ENCODE measurements at places on chromosomes 5 and 9.

GRCh38 chr9:41229408-41230401 is 40.6 kb upstream of the ZNG1F start:
- peak; percentile 30 for DNase-seq

- DNase-seq: no peak
Measured at GRCh38 chr5:71882826-71883741, 164.0 kb downstream of the CARTPT start.

- no peak for DNase-seq
Measured at GRCh38 chr9:122814545-122814944, 13.8 kb downstream of the PDCL start.

GRCh38 chr5:38548064-38548759 is 8.2 kb downstream of the LIFR start:
- no peak for DNase-seq

GRCh38 chr5:67287510-67288268 is 91.1 kb upstream of the CD180 start:
- DNase-seq: no peak

DNA sequence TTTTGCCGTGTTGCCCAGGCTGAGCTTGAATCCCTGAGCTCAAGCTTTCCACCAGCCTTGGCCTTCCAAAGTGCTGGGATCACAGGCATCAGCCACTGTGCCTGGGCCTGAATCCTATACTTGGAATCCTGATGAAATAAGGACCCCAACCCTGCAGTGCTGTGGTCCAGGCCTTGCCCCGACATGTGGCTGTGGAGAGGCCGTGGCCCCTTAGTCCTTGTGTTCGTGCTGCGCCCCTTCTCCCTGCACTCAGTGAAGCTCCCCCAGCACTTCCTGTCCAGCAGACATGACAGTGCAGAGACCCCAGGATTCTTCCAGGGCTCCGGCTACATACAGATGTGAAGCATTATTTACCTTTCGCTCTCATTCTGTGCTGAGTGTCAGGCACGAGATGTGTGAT is 52.9 kb downstream of the EHMT1 start:
- DNase-seq: no peak

- no peak for DNase-seq
Measured at GRCh38 chr5:148853868-148854267, 27.5 kb downstream of the ADRB2 start.

DNA sequence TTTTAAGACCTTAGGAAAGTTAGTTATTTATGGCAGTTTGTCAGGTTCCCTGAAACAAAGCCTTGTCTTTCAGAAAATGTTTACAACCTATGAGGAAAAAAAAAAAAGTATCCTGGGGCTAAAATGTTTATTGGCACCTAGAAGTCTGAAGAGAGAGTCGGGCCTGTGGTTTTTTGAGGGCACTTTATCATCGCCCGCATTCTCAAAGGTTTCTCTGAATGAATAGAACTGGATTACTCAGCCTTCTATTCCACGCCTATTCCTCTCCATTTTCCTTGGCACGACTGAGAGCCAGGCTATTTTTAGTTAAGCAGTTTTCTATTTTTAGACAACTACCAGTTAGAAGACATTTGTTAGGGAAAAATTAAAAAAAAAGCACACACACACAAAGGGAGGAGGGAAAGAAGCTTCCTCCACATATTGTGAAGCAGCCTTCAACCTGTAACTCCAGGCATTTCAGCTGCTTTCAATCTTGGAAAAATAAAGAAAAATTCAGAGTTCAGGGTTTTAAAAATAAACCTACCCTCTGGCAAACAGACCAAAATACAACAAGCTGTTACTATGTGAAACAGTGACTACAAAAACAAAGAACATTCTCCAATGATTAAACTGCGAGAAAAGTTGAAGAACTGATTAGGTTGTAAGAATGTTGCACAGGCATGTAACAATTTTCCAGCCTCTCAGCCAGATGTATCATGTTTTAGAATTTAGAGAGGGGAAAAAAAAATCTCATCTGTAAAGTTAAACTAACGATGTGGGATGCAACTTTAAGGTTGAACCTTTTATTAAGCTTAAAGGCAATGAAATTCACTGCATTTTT is 97.0 kb downstream of the MEF2C start:
- DNase-seq: no peak

DNA sequence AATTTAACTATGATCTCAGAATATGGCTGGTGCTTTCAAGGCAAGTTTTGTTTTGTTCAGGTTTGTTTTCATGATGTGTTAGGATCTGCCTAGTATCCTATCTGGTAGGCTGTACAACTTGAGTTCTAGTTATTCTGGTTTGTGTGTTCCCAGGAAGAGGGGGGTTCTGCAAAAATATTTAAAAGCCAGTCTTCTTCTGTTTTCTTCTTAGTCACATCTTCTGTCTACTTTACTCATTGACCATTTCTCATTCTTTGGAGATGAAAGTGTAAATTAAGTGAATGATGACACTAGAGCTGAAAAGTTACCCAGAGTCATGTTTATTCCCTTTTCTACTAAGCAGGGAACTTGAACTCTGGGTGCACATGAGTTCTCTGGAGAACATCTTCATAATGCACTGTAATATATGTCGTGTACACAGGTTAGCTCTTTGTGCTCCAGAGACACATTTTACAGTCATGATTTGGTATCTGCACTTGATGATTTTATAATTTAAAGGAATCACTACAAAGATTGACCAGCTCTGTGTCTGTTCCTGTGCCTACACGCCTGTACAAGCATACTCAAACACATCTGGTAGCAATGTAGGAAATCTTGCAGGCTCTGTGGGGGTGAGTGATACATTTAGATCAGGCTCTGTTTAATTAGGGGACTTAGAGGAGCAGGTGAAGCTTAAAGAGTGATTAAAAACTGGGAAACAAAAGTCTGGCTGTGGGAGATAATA is 5.0 kb downstream of the SMAD5 start:
- DNase-seq: no peak

DNA sequence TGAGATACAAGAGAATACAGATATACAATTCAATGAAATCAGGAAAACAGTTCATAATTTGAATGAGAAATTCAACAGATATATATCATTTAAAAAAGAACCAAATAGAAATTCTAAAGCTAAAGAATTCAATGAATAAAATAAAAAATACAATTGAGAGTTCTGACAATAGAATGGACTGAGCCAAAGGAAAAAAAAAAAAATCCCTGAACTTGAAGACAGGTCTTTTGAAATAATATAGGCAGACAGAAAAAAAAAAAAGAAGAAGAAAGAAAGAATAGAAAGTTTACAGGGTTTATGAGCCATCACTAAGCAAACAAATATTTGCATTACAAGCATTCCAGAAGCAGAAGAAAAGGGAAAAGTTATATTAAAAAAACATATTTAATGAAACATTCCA is 12.9 kb upstream of the HAVCR2 start:
- no peak for DNase-seq

DNA sequence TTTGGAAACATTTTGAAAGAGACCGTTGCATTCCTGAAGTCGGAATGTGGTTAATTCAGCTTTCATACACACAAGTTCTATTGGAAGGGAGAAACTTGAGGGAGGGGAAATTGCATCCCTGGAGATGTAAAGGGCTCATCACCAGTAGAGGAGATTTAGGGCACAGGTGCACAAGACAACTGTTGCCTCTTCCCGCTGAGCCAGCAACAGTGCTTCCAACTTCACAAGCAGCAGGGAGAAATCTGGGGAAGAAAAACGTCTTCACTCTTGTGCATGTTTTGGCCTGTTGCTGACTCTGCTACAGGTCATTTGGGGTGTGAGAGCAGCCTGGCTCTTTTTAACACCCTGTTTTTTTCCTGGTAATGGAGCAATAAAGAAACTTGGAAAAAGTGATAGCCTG is 277.9 kb downstream of the GAS1 start:
- no peak for DNase-seq

- DNase-seq: peak; percentile 56
Measured at GRCh38 chr9:2262386-2263071, 247.4 kb downstream of the SMARCA2 start.

GRCh38 chr9:108486831-108487230 is 369.0 kb downstream of the ACTL7B start:
- DNase-seq: no peak

- no peak for DNase-seq
Measured at GRCh38 chr5:58266402-58266801, 193.5 kb downstream of the PLK2 start.

- no peak for DNase-seq
Measured at GRCh38 chr5:115772731-115773475, 43.6 kb downstream of the CDO1 start.

- peak; percentile 56 for DNase-seq
Measured at GRCh38 chr5:128772356-128772755, 192.9 kb upstream of the SLC27A6 start.

DNA sequence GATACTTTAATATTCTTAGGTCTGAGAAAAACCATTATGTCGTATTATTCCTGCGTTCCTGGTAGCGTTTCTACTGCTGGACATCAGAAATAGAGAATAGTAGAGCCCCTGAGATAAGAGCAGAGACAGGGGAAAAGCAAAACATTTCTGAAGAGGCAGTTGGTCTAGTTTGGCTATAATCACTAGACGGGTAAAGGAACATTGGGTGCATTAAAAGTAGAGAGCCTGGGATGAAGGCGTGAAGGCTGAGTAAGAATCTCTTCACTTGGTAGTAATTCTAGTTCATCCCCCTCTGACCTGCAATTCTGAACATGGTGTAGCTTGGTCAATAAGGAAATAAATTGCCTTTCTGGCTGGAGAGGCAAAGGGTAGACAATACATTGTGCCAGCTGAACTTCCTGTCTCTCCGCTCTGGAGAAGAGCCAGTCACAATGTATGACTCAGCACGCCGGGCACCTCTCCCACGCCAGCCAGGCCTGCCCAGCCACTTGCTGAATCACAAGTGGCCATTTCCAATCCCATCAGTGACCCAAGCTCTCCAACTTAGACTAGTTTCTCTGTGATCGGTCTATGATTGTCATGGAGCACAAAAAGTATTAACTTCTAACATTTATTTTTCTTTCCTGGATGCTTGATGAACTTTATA is 75.4 kb downstream of the STK32A start:
- DNase-seq: peak; percentile 56

DNA sequence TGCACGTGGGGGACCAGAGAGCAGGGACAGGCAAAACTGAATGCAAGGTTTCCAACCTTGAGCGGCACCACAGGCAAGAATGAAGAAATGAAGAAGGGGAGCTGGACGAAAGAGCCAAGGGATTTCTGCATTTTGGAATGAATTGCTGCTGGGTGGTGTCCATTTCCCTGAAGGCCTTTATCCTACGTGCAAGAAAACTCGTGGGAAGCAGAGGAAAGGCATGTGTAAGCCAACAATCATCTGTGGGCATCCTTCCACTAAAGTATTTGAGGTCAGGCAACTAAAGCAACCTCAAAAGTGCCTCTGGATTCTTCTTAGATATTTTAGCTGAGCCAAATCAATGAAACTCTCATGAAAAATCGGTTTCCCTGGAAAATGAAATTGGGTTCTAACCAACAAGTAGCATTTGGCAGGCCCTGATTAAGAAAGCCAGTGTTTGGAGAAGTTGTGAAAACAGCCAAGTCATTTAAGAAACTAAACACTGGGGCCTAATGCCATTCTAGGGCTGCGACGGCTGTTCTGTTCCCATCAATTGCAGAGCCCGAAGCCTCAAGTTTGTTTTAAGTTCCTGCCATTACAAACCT is 4.7 kb upstream of the TGFBI start:
- peak; percentile 74 for DNase-seq

DNA sequence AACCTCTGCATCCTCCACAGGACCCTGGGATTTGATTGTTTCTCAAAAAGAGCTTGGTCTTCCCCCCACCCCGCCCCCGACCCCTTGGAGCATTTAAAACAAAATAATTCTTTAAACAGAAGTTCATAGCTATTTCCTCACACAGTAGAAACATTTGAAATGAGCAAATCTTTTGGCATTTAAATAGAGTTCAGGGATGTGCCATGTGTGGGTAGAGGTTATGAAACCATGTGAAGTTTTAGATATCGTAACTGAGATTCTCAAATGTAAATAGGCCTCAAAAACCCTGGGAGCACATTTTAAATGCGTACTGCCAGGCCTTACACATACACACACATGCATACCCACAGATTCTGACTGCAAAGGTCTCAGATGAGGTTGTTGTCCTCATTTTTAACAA is 66.5 kb downstream of the EPB41L4B start:
- DNase-seq: no peak

GRCh38 chr5:87899721-87900131 is 368.9 kb downstream of the TMEM161B start:
- peak; percentile 44 for DNase-seq

- DNase-seq: no peak
Measured at GRCh38 chr5:68983959-68984358, 109.9 kb upstream of the SLC30A5 start.

DNA sequence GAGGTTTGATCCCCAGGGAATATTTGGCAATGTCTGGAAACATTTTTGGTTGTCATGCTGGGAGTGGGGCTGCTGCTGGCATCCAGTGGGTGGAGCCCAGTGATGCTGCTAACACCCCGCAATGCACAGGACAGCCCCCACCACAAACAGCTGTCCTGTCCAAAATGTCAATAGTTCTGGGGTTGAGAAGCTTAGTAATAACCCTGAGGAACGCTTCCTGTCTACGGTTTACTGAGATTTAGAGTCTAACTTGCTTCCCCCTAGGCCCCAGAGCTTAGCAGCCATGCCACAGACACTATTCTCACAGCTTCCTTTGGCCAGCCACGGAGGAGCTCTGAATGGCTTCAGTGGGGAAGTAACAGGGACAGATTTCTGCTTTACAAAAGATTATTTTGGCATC is 66.5 kb downstream of the MSX2 start:
- no peak for DNase-seq

DNA sequence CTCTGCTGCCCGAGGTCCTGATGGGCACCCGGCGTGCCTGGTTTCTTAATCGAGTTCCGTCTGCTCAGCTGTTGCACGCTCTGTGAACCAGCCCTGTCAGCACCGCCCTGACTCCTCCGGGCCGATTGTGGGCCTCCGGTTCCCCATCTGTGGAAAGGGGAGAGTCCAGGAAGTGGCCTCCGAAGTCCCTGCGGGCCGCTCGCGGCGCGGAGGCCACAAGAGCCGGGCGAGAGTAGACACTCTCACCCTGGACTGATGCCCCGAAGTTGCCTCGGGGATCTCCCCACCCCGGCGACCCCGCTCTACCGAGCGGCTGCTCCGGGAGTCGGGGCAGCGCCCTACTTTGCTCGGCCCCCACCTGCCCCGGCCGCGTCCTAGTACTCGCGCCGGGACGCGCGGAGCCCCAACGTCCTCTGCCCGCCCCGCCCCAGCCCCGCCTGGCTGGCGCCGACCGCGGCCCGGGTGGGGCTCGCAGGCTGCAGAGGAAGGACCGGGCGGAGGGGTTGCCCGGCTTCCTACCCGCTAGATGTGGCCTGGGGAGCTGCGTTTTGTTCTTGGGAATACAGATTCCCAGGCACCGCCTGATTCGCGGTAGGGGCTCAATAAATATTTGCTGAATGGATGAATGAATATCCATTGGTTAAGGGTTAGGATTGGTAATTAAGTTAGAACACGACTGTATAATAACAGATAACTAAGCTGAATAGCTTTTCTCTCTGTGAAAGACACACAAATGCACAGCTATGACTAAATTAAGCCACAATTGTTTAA is 935 bp upstream of the ZNF367 start:
- peak; percentile 56 for DNase-seq

- no peak for DNase-seq
Measured at GRCh38 chr9:21428235-21428634, 12.0 kb upstream of the IFNA1 start.

- DNase-seq: no peak
Measured at GRCh38 chr5:103943230-103943629, 380.6 kb upstream of the NUDT12 start.

- no peak for DNase-seq
Measured at GRCh38 chr9:104961701-104962359, 33.9 kb upstream of the ABCA1 start.

- DNase-seq: no peak
Measured at GRCh38 chr5:63700241-63700640, 262.0 kb downstream of the HTR1A start.

- peak; percentile 38 for DNase-seq
Measured at GRCh38 chr5:147949711-147950573, 43.6 kb upstream of the C5orf46 start.
